ENCODE measurements at places on chromosomes 12 and 14. TPM values are rescaled to one million over a fixed set of nuclear protein-coding genes. Genes with fewer than 3 reads are reported as not detected.

The NTF3 gene
- total RNA-seq, result 0.13 TPM

The KCNH5 gene
- not detected for total RNA-seq

The RHOJ gene
- 20.3 TPM for total RNA-seq

The IL23A gene
- total RNA-seq, result not detected
